Smooth muscle cell of the coronary artery (primary cell): ENCODE measurements at places on chromosomes 7 and 10. TPM values are rescaled to one million over a fixed set of nuclear protein-coding genes. Genes with fewer than 3 reads are reported as not detected.

ELAPOR2 gene
- total RNA-seq: 5.4 and 117 TPM in 2 replicates

TRPV5 gene
- total RNA-seq: not detected in 2 replicates

HTR5A gene
- total RNA-seq: not detected in 2 replicates

TMEM139 gene
- not detected in 2 replicates for total RNA-seq
